MCF 10A (cell line): ENCODE measurements at places on chromosomes 7 and 10.

DNA sequence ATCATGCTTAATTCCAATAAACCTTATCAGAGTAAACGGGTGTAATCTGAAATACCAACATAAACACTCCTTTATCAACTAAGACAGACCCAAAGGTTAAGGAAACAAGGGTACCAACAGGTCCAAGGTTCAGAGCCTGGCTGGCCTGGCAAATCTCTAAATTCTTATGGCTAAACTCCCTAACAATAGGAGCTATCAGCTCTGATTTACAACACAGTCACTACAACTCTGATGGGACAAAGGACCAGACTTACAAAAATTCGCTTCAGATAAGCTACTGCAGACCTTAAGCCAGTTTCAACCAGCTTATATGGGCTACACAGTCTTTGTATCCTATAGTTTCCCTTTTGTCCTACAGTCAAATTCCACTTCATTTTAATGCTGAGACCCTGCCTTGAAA, 381.9 kb downstream of the ZWINT start:
- no peak for DNase-seq

DNA sequence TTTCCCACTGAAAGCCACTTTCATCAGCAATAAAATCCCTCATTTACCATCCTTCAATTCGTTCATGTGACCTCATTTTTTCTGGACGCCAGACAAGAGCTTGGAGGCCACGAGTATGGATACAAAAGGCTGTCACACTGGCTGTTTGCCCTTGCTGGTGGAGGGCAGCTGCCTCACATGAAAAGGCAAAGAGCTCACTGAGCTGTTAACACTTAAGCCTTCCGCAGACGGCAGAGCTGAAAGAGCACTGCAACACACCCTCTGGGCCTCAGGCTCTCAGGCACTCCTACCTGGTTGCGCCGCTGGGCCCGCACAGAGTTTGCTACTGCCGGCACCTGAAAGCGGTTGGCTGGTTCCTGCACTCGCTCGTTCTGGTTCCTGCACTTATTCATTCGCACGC, 193.5 kb downstream of the CFTR start:
- no peak for DNase-seq

DNA sequence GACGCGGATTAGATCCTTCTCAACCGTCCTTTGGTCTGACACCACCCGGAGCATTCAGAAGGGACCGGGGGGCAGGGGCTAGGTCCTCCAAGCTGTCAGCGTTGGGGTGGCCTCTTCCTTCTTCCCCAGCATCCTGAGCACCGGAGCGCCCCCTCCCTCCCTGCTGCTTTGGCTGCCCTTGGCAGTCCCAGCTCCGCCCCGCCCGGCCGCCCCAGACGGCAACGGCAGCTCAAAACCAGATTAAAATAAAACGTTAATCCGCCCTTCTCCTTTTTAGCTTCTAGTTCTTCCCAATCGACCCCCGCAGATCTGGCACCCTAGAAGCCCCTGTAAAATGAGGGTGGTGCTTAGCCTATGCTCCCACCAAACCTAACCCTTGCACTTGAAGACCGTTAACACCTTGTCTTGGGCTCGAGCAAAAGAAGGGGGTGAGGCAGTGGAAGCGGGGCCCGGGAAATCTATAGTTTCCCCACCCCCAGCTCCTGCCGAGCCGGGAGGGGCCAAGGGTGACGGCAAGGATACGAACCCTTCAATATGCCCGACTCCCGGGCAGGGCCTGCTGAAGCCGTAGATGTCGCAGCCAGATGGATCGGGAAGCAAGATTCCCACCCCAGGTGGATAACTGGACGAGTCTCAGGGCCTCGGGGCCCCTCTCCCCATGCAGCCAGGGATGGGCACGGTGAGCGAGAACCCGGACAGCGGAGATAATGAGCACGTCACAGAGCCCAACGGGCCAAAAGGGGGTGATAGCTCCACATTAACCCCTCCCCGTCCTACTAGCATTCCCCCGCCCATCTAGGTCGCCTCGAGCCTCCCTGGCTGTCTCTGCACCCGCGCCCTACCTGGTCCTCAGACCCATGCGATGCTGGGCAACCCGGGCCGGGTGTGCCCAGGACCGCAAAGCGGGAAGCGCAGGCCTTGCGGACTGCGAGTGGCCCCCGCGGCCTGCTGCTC, 169.7 kb downstream of the NRF1 start:
- no peak for DNase-seq

DNA sequence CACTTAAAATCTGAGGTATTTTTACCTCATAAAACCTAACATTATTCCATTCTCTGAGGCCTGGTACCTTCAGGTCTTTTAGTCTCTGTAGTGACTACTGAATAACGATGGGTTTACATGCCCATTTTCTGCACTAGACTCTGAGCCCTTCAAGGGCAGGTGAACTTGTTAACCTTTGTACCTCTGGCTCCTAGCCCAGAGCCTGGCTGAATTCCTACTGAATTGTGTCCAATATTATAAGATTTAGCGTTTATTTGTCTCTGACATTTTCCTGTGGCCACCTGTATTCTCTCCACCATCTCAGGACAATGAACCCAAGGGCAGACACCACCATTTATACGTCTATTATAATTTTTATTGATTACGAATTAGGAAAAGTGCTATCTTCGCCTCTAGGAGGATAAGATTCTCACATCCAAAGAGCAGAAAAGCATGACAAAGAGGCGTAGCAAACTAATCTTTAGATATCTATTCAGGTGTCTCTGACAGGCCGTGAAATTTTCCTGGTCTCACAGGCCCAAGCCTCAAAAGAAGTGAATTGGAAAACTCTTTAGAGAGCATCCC, 27.9 kb upstream of the HNRNPH3 start:
- no peak for DNase-seq

DNA sequence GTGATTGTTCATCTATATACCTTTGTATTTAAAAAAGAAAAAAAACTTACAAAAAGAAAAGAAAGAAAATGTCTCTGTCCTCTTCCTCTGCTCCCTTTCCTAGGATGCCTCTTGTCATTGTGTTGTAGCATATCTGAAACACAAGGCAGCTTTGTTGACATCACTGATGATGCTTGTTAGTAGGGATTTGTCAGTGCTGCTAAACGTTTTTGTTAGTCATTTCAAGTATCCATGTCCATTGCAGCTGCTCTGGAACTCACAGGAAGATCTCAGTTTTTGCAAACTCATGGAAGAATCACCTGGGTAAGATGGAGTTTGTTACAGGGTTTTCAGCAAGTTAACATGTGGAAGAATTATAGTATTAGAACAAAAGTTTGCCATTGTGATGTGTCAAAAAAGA, 123.6 kb downstream of the CCSER2 start:
- no peak for DNase-seq

DNA sequence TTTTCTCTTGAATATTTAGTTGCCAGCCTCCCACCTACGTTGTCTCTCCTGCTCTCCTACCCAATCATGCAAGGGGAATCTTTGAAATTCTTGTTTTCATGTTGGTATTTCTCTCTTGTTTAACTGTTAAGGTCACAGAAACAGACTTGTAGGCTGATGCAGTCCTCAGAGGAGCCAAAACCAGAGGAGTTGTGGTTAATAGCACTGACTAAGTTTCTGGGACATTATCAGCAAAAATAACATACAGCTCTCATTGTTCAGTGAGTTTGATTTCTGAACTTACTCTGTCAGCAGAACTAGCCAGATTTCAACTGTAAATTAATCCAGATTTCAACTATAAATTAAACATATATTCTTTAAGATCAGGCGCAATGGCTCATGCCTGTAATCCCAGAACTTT, 11.1 kb upstream of the CUL1 start:
- no peak for DNase-seq

GRCh38 chr7:30114536-30115238, 20.1 kb upstream of the MTURN start:
- no peak for DNase-seq

DNA sequence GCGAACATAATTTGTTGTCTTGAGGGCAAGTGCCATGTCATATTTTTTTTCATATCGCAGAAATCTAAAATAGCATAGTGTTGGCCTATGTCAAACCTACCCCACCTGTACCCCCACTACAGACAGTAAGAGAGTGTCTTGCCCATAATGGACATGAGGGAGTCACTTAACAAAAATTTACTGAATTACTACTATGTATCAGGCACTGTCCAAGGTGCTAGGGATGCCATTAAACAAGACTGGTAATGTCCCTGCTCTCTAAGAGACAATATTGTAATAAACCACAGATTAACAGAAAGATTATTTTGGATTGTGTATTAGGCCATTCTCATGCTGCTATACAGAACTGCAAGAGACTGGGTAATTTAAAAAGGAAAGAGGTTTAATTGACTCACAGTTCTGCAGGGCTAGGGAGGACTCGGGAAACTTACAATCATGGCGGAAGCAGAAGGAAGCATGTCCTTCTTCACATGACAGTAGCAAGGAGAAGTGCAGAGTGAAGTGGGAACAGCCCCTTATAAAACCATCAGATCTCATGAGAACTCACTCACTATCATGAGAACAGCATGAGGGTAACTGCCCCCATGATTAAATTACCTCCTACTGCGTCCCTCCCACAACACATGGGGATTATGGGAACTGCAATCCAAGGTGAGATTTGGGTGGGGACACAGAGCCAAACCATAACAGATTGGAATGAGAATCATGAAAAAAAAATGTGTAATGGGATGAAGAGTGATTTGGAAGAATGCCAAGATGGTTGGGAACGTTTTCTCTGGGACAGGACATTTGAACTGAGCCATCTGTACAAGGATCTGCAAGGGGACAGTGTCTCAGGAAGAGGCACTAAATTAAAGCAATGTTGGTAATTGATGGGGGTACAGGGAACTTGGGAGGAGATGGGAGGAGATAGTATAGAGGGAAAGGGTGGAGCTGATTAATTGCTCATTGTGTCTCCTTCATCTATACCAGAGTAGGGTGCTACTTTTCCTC, 108.5 kb downstream of the FAM107B start:
- DNase-seq: peak; percentile 14

- DNase-seq: no peak
Observed at GRCh38 chr7:157425761-157426160, 89.0 kb downstream of the DNAJB6 start.

DNA sequence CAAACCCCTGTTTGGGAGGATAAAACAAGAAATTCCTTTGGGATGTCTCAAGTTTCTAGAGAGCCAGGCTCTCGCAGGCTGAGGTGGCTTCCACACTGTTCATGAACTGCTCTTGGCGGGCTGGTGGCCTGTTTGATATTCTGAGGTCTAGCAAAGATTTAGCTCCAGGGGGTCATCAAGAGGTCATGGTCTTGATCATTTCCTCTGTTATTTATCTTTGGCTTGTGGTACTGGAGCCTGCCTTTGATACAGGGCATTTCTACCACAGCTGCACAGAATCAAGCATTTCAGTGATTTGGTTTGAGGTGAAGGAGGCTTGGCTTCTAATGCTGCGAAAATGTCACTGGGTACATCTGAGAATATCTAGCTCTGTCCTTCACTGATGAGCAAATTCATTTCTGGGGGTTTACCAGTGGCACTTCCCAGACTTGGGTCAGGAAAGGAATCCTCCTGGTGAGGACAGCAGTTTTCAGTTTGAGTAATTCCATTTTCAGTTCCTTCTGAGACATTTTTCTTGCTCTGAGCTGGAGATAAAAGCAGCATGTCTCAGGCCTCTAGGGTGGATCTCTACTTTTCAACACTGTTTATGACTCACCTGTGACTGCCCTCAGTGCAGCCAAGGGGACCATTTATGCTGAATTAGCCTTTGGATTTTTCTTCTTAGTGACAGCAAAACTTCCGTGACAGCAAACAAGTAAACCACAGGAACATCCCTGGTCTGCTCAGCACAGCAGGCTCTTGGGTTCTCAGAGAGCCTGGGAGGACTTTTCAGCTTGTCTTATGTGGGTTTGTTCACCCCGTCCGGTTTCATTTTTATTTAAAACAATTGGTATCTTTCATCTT, 312.0 kb downstream of the RNLS start:
- peak; percentile 13 for DNase-seq

DNA sequence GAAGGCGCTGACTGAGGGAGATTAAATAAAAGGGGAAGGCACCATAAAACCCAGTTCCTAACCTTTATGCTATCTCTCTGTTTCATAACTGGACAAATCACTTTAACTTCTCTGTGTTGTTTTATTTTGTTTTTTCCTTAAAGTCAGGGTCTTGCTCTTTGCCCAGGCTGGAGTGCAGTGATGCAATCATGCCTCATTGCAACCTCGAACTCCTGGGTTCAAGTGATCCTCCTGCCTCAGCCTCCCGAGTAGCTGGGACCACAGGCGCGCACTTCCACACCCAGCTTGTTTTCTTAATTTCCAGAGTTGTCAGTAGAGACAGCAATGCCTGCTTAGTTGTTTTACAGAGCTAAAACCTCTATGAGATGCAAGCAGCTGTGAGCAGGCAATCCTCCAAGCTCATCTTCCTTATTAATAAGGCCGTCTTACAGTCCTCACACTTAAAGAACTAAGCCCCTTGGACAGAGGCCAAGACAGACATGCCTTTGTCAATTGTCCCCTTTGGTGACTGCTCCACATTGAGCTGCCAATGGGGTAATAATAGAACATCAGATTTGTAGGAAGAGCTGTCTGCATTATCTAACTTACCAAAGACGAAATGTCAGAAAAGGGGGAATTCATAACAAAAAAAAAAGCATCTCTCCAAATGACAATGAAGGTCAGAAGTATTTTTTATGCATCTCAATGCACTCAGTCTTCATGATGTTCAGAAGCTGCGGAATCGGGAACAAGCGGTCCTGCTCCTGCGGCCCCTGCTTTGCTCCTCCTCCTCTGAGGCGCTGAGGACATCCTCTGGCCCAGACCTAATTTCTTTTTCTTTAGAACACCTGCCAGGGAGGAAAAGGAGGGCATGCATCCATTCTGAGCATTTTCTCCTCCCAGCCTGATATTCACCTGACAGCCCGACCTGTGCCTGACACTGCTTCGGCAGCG, 62.7 kb upstream of the RNF32 start:
- DNase-seq: no peak

- DNase-seq: peak; percentile 61
Observed at GRCh38 chr10:43390759-43391158, 18.2 kb downstream of the HNRNPF start.

DNA sequence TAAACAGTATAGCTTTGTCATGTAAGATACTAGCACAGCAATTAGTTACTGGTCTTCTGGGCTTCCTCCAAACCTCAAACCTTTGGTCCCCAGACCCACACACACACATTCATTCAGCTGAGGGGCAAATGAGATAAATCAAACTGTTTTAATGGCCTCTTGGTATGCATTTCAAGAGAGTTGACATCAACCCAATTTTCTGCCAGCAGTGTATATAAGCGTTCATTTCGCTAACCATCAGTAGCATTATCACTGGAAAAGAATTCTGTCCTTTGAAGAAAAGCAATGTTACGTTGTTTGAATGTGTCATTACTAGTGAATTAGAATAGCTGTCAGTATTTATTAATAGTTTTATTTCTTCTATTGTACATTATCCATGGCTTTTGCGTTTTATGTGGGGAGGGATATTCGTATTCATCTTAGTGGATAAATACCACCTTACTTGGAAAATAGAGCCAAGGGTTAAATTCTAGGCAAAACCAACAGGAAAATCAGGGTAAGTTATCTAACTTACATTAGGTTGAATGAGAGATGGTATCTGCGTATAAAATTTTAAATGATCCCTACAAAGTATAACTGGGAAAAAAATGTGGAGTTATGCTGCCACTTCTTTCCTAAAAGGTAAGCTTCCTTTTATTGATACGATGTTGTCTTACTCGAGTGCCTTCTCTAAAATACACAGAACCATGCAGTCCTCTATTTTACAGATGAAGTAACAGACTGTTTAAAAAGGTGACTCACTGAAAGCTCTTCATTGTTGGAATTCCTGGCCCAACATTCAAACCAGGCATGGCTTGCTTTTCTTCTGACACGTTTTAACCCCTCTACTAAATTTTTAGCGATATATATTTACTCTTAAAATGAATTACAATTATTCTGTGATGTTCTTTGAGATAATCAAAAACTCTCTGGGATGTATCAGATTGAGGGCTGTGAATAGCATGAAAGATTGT, 2.0 kb upstream of the ZMYND11 start:
- peak; percentile 59 for DNase-seq

- DNase-seq: no peak
Observed at GRCh38 chr10:21449288-21449966, 76.1 kb downstream of the SKIDA1 start.
